ENCODE measurements at places on chromosomes 4 and X.

GRCh38 chr4:182179751-182180150 is 63.5 kb upstream of the TENM3 start:
- DNase-seq, result no peak

GRCh38 chrX:100296183-100296753 is 113.8 kb downstream of the PCDH19 start:
- no peak for DNase-seq

GRCh38 chrX:95640226-95640625 is 1044.4 kb upstream of the DIAPH2 start:
- DNase-seq, result no peak

DNA sequence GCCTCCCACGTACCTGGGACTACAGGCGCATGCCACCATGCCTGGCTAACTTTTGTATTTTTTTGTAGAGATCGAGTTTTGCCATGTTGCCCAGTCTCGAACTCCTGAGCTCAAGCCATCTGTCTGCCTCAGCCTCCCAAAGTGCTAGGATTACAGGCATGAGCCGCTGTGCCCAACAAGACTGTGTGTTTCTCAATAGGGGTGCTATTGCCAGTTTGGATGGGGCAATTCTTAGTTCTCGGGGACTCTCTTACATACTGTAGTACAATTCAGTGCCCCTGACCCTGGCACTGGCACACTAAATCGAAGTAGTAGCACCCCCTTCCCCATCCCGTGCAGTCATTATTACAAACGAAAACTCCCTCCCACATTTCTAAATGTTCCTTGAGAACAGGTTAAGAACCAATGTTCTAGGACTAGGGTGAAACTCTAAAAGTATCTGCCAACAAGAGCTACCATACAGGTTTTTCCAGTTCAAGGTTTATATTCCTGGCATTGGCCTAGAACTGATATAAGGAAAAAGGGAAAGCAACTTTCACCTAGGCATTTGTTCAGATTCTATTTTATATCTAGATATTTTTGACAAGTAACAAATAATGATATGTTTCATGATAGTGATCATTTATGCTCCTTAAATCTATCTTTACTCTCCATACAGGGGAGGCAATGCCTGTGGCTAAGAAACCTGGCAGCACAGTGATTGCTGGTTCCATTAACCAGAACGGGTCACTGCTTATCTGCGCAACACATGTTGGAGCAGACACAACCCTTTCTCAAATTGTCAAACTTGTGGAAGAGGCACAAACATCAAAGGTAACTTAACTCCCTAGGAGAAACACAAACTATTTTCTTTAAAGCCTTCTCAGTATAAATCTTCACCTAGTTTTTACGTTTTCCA is 50.4 kb upstream of the PGAM4 start:
- no peak for DNase-seq

GRCh38 chrX:109614951-109615350 is 10.0 kb downstream of the KCNE5 start:
- no peak for DNase-seq

GRCh38 chr4:42234817-42235216 is 82.4 kb upstream of the BEND4 start:
- DNase-seq, result no peak

- no peak for DNase-seq
These were observed 18.2 kb downstream of the BCOR start for GRCh38 chrX:40079572-40079971.
